ENCODE measurements at places on chromosomes 7 and 10. TPM values are rescaled to one million over a fixed set of nuclear protein-coding genes. Genes with fewer than 3 reads are reported as not detected.

GRCh38 chr7:48781752-48782151 lies 142.6 kb upstream of the CDC14C start:
- no peak overlapping the region for H3K4me3 ChIP-seq
- no peak for DNase-seq
- no peaks in the 10 kb centered on the region for H3K27me3 ChIP-seq
- H3K4me1 ChIP-seq: no peaks in the 10 kb centered on the region
- H3K27ac ChIP-seq: no peak overlapping the region

DNA sequence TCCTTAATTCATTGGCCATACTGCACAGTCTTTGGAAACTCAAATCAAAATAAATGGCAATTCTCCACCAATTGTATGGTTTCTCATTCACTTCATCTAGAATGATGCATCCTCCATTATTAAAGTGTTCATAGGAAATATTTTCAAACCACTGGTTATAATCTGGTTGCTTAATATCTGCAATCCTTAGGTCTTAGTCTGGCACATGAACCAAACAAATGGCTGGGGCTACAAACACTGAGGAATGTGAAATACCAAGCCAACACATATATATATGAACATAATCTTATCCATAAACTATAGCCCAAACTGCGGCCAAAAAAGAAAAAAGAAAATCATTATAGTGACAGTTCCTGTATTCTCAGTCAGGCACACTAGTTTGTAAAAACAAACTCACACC lies 5.7 kb upstream of the MSS51 start:
- H3K4me3 ChIP-seq: no peak overlapping the region
- no peak for DNase-seq

DNA sequence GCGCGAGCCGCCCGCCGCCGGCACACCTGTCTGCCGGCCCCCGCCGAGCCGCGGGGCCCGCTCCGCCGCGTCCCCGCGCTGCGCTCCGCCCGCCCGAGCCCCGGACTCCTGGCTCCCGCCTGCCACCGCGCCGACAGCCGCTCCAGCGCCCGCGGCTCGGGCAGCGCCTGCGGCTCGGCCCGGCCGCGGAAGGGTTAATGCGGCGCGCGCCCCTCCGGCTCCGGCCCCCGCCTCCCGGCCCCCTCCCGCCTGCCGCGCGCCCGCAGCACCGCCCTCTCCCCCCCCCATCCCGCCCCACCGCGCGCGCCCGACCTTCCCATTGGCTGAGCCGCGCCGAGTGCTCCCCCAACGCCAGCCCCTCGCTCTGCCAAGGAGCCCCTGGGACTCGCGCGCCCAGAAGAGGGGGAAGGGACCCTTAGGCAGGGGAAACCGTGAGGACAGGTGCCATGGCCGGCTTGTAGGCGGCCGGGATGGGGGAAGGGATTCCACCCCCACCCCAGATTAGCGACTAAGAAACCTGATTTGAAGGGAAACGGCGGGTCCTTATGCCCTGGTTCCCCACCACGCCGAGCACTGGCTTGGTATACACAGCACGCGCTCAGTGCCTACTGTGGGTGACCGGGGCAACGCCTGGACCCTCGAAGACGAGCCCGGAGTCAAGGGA lies at the start of gene KCNH2:
KCNH2 (minus strand) TSS at position 196 of the 664 bp plus-strand sequence. CDS start 408 bp downstream, outside the sequence.
- peak within 1 kb of the TSS; percentile 64 for H3K27ac ChIP-seq
- peak; percentile 61 for DNase-seq
- peak within 1 kb of the TSS; percentile 48 for H3K4me3 ChIP-seq
- H3K4me1 ChIP-seq: no peaks in the 10 kb centered on the region

GRCh38 chr10:26468291-26468690 lies 30.1 kb downstream of the APBB1IP start:
- DNase-seq: no peak
- no peaks in the 10 kb centered on the region for H3K4me1 ChIP-seq
- H3K27ac ChIP-seq: no peak overlapping the region

GRCh38 chr7:158387546-158387891 lies 200.1 kb downstream of the PTPRN2 start:
- no peaks in the 10 kb centered on the region for H3K4me1 ChIP-seq
- H3K4me3 ChIP-seq: no peak overlapping the region
- no peak overlapping the region for H3K27ac ChIP-seq
- H3K27me3 ChIP-seq: no peaks in the 10 kb centered on the region
- H3K36me3 ChIP-seq: no peaks in the 10 kb centered on the region
- DNase-seq: no peak

GRCh38 chr7:5591278-5591874 lies 167.7 kb upstream of the TNRC18 start:
- no peak for DNase-seq
- H3K27ac ChIP-seq: no peak overlapping the region
- peaks cover 2% of the 10 kb centered on the region for H3K36me3 ChIP-seq
- no peak overlapping the region for H3K4me3 ChIP-seq

DNA sequence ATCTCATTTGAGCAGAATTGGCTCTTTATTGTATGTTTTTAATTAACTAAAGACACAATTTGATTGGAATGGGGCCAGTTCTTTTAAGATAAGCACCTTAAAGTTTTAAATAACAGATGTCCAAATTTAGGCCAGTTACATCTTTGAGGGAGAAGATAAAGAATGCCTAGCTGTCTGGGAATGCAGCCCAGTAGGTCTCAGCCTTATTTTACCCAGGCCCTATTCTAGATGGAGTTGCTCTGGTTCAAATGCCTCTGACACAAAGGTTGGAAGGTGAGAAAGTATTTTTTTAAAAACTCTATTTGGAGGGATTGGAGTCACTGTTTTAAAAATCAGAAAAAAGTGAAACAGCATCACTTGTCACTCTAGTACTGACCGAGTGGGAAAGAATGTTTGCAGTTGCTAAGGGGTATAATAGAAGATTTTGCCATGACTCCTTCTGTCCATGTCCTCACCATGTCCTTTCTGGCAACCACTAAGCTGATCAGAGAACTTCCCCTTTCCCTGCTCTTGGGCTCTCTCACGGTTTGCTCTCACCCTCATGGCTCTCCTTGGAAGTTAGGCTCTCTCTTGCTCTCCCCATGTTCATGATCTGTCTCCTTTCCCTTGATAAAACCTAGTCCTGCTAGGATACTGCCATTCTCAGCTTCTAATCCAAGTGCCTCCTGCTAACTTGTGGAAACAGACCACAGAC lies 238.2 kb upstream of the AGK start:
- no peaks in the 10 kb centered on the region for H3K27me3 ChIP-seq
- H3K4me1 ChIP-seq: no peaks in the 10 kb centered on the region
- H3K36me3 ChIP-seq: no peaks in the 10 kb centered on the region
- H3K27ac ChIP-seq: no peak overlapping the region
- H3K4me3 ChIP-seq: no peak overlapping the region
- DNase-seq: no peak

DNA sequence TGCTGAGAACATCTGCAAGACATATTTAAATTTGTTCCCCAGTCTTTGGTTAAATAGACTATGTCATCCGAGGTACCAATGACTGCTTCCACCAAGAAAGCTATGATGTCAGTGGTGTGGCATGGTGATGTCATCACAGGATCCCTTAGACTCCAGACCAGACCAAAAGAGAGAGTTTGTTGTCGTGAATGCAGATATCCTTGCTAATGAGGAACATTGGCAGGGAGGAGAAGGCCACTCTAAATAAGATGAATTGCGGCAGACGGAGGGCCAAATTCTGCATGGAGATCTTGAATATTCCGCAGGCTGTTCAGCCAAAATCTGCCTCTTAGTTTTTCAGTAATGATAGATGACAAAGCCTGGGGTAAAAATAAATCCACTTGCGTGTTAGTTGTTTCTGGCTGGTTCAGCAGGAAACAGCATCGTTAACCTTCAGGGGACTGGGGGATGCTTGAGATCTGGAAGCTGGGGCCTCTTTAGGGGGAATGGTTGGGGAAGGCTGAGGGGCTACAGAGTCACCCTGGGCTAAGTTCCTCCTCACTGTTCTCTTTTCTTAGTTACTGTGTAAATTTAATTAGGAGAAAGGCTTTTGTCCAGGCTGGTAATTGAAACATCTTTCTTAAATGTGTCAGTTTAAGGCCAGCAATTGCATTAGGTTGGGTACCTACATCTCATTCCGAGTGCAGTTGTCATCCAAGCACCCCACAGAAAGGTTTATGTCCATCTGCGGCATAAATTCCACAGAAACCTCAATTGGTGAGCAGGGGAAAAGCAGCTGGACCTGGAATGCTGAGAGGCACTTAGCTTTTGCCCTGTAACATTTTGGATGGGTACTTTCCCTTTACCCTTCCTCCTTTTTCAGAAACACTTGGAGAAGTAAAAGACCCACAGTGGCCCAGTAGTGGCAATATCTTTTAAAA lies 11.6 kb upstream of the CAMK1D start:
- no peak for DNase-seq
- H3K4me1 ChIP-seq: no peaks in the 10 kb centered on the region
- no peaks in the 10 kb centered on the region for H3K27me3 ChIP-seq
- no peaks in the 10 kb centered on the region for H3K36me3 ChIP-seq
- no peak overlapping the region for H3K4me3 ChIP-seq

DNA sequence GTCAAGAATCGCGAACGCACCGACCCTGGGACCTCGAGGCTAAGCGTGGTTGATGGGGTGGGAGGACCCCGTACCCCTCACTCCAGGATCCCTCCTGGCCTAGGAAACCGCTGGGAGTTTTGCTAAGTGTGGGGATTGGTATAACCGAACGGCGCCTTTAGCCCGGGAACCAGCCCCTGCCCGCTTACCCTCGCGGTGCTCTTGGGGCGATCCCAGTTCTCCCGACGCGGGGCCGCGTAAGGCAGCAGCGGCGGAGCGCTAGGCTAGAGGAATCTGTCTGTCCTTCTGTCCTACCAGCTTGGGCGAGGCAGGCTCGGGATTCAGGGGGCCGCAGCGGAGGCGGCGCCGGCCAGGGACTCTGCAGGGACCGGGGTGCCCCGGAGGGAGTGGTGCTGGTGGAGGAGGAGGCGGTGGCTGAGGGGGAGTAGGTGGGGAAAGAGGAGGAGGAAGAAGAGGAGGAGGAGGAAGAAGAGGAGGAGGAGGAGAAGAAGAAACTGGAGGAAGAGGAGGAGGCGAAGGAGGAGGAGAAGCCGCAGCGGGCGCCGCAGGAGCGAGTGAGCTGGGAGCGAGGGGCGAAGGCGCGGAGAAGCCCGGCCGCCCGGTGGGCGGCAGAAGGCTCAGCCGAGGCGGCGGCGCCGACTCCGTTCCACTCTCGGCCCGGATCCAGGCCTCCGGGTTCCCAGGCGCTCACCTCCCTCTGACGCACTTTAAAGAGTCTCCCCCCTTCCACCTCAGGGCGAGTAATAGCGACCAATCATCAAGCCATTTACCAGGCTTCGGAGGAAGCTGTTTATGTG lies 439 bp upstream of the EMX2 start:
- no peak overlapping the region for H3K4me3 ChIP-seq
- H3K4me1 ChIP-seq: no peaks in the 10 kb centered on the region
- peak; percentile 59 for DNase-seq
- H3K36me3 ChIP-seq: no peaks in the 10 kb centered on the region
- H3K27ac ChIP-seq: no peak overlapping the region

DNA sequence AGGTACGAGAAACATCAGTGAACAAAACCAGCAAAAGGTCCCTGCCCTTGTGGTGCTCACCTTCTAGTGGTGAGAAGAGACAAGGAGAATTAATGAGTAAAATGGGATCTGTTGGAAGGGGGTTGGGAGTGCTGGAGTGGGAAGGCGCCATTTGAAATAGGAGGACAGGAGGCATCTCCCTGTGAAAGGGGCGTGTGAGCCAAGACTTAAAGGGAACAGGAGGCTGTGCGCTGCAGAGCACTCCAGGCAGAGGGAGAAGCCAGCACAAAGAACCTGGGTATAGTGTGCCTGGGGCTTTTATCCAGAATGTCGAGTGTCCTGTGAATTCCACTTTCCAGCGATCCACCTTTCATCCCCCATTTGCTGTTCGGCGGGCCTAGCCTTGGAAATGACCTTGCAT lies 497.9 kb upstream of the GALNT17 start:
- H3K36me3 ChIP-seq: no peaks in the 10 kb centered on the region
- no peak overlapping the region for H3K27ac ChIP-seq
- no peaks in the 10 kb centered on the region for H3K4me1 ChIP-seq
- H3K4me3 ChIP-seq: no peak overlapping the region

DNA sequence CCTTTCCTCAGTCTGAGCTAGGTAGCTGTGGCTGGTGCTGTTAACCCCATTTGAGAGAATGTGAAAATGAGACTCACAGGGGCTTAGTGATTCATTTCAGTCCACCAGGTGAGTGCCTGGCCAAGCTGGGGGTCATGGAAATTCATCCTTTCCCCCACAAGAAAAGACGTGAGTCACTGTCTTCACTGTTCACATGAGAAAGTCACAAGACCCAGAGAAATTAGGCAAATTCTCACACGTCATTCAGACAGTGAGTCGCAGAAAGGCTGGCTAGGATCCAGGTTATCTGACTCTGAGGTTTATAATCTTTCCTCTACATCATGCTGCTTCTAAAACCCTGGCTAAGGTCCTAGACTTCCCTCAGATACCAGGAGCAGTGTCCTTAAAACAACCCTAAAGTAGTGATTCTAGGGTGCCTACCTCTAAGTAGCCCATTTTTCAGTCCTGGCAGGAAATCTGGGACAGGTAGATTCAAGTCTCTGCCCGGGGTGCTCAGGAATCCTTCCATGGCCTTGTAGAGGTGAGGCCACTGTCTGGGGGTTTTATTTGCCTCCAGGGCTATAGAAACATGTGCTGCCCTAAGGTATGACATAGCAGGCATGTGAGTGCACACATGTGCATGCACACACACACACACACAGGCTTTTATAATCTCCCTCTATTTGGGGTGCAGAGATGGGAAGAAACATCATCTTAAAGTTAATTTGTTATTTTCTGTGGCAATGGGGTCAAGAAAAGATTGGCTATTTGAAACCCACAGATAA lies 427.9 kb upstream of the CELF2 start:
- no peak overlapping the region for H3K4me3 ChIP-seq
- no peak for DNase-seq
- H3K36me3 ChIP-seq: no peaks in the 10 kb centered on the region
- no peak overlapping the region for H3K27ac ChIP-seq
- no peaks in the 10 kb centered on the region for H3K4me1 ChIP-seq

DNA sequence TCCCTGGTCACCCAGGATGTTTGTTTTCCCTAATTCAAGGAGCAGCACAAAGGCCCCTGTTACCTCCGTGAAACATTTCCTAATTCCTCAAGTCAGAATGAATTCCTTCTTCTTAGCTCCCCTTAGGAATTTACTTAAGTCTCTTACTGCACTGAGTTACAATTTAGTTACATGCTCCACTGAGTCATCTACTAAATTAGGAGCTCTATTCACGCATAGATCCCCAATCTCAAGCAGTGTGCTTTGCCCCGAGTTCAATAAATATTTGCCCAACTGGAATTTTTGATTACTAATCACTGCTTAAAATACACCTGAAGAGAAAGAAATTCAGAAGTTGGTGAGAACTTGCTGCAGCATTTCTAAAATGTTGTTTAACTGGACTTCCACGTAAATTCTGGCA lies 329.4 kb upstream of the MYO3A start:
- H3K4me1 ChIP-seq: no peaks in the 10 kb centered on the region
- no peaks in the 10 kb centered on the region for H3K36me3 ChIP-seq
- H3K27ac ChIP-seq: no peak overlapping the region
- no peak overlapping the region for H3K4me3 ChIP-seq

The NRCAM gene
- 0.27 TPM for polyA plus RNA-seq

The AGAP6 gene
- 8.7 TPM for polyA plus RNA-seq

The SEMA4G gene
- 147 TPM for polyA plus RNA-seq

The MAT1A gene
- polyA plus RNA-seq: not detected

The NUDT5 gene
- 42.7 TPM for polyA plus RNA-seq

The CRYGN gene
- polyA plus RNA-seq: not detected

The TLX1 gene
- 2.7 TPM for polyA plus RNA-seq

Data from small intestine (tissue), 16 donors.